IPS DF 19.7 (cell line): ENCODE measurements at places on chromosomes 2 and 18.

DNA sequence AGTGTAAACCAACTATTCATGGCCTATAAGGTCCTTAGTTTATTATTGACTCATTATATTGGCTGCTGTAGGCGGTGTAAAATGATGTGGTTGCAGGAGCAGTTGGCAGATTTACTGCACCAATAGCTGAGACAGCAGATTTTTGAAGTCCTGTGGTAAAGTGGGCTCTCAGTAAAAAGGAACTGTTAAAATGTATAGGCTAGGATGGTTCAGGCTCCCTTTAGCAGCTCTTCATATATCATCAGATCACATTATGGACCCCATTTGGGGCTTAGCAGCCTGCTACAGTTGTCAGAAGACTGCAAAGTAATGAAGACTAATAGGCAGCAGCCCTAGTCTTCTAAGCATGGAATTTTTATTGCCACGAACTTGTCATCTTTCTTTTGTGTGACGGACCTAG, 27.8 kb downstream of the MTX2 start:
- DNase-seq: no peak

DNA sequence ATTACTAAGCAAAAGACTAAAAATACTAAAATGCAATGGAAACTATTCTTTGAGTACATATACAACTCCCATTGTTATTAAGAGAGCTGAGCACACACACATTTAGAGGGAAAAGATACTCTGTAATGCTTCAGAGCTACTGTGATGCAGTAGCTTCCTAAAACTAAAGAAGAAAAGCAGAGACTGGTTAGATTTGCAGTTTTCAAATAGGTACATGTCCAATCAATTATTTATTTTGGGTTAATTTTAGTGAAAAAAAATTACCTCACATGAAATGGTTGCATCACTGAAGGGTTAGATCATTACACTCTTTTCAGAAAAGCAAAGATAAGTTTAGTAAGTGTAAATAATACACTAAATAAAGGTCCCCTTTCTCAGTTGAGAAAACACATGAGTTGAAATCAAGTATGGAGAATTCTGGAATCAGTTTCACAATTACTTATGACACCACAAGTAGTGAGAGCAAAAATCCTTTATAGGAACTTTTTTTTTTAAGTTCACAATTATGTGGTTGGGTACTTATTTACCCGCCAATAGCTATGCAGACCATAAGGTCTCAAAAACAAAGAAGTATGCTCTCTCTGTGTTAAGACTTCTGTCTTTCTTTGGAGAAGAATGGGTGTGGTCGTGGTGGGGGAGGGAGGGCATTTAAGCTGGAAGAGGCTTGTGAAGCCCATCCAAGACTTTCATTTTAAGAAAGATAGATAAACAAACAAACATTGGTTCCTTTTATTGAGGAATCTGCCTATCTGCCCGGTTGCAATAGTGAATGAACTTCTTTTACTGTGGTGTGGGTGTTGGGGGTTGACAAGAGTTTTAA, 25.3 kb upstream of the SERTAD2 start:
- DNase-seq: no peak

- no peak for DNase-seq
These were observed 163.6 kb upstream of the VRK2 start for GRCh38 chr2:57882895-57883515.

- no peak for DNase-seq
These were observed 14.3 kb upstream of the CD28 start for GRCh38 chr2:203692031-203692710.

GRCh38 chr2:142815375-142815774, 62.1 kb upstream of the KYNU start:
- DNase-seq: no peak

- DNase-seq: no peak
These were observed 272.7 kb downstream of the CD226 start for GRCh38 chr18:69674966-69675365.

GRCh38 chr2:186746584-186746983, 52.7 kb downstream of the FAM171B start:
- no peak for DNase-seq

- no peak for DNase-seq
These were observed 86.8 kb upstream of the UXS1 start for GRCh38 chr2:106280722-106281446.

GRCh38 chr2:167212014-167212648, 323.9 kb downstream of the XIRP2 start:
- DNase-seq: no peak

- DNase-seq: no peak
These were observed 16.5 kb downstream of the PASK start for GRCh38 chr2:241132538-241133435.

GRCh38 chr18:68472701-68473295, 242.1 kb downstream of the TMX3 start:
- no peak for DNase-seq
